ENCODE measurements at places on chromosomes 4 and X. TPM values are rescaled to one million over a fixed set of nuclear protein-coding genes. Genes with fewer than 3 reads are reported as not detected.

The TMEM31 gene
- not detected for total RNA-seq

- peaks cover 6% of the 10 kb centered on the region for H3K4me1 ChIP-seq
- no peaks in the 10 kb centered on the region for H3K36me3 ChIP-seq
- H3K4me3 ChIP-seq, result no peak overlapping the region
- no peaks in the 10 kb centered on the region for H3K27me3 ChIP-seq
Measured at GRCh38 chr4:107806196-107806595, 18.5 kb upstream of the SGMS2 start.

DNA sequence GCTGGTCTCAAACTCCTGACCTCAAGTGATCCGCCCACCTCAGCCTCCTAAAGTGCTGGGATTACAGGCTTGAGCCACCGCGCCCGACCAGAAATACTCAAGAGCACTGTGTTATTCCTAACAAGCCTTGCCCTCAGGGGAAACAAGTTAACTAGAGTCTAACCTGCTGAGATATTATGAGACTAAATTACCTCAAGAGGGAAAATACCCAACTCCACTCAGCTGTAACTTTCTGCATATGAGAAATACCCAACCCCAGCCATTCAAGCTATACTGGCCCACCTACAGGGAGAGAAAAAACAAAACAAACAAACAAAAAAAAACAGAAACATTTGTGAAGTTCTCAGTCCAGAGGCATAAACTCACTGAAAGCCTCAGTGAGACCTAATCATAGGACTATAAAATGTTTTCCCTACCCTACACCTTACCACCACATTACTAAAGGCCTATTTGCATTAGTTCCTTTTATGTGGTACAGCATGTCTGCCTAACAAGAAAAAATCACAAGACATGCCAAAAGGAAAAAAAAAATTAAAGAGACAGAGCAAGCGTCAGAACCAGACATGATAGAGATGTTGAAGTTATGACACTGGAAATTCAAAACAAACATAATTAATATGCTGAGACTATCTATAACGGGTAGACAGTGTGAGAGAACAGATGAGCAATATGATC is 876.0 kb downstream of the FSTL5 start:
- H3K27ac ChIP-seq, result no peak overlapping the region
- no peaks in the 10 kb centered on the region for H3K27me3 ChIP-seq
- no peaks in the 10 kb centered on the region for H3K36me3 ChIP-seq
- no peaks in the 10 kb centered on the region for H3K4me1 ChIP-seq
- DNase-seq, result no peak

DNA sequence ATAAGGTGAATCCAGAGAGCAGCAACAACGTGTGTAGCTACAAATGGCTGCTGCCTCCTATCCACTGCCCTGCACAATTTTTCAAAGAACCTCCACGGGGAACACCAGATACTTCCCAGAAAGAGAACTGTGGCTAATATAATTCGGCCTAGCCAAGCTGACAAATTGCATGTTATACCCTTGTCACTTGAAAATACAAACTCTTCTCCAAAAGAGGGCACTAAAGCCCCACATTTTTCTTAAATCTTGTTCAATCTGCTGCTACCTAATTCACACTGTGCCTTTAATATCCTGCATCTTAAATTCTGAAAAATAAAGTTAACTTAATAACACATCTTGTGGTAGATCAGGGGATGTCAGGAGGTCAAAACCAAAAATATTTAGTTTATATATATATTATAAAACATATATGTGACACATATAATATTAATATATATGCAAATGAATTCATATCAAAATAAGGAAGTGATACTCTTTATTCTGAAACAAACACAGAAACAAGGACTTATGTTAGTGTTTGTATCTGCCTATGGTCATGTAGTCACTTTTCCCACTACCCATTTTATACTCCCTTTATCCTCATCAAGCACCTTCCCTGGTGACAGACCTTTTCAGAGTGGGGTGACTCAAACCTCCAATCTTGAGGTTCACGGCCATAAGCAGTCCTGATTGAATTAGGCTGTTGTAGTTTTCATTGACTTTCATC is 24.1 kb downstream of the CT45A1 start:
- H3K27ac ChIP-seq, result no peak overlapping the region
- H3K4me1 ChIP-seq, result no peaks in the 10 kb centered on the region
- H3K4me3 ChIP-seq, result no peak overlapping the region
- H3K36me3 ChIP-seq, result no peaks in the 10 kb centered on the region
- H3K27me3 ChIP-seq, result no peaks in the 10 kb centered on the region

DNA sequence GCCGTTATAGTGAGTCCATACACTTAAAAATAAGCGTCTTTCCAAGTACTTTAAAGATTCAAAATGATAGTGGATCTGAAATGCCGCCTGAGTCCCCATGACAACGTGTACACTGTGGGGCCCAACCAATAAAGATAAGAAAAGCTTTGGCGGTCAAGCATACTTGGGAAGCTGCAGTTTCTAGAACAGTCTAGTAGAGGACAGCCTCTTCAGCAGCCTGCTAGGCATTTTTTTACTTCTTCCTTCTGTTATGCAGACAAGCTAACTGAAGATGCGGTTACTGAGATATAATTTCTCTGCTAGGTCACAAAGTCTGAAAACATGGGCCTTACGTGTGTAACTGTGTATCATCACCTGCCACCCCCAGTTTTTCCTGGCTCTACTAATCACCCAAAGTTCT is 402 bp upstream of the UPRT start:
- H3K36me3 ChIP-seq, result no peaks in the 10 kb centered on the region
- H3K27ac ChIP-seq, result peak overlapping the region; percentile 89
- H3K4me3 ChIP-seq, result peak overlapping the region; percentile 69
- H3K27me3 ChIP-seq, result no peaks in the 10 kb centered on the region
- no peak for DNase-seq
- peaks cover 7% of the 10 kb centered on the region for H3K4me1 ChIP-seq

- no peaks in the 10 kb centered on the region for H3K4me1 ChIP-seq
- DNase-seq, result no peak
- H3K36me3 ChIP-seq, result peaks cover 30% of the 10 kb centered on the region
Measured at GRCh38 chr4:102585329-102585728, 84.2 kb downstream of the NFKB1 start.

All from liver (tissue), 10 donors.